Stimulated activated CD8-positive, alpha-beta memory T cell treated with anti-CD3 and anti-CD28 coated beads, Interleukin-4, amount 100 ng/mL, for 4 hours (primary cell): ENCODE measurements at places on chromosomes 12 and 14.

DNA sequence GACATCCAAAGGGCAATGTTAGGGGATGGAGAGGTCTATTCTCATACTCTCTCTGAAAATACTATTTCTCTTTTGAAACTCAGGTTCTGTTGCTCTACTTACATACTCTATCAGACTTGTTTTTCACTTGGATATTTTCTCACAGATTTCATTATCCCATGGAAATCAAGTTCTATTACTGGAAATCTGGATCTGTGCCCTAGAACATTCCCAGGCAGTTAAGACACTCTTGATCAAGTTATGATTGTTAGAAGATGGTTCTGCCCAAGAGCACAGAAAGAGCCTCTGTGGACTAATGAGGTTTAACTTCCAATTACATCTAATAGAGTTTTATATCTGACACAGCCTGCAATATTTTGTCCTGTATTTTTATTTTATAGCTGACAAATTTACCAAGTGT, 591.0 kb upstream of the ATP2B1 start:
- DNase-seq: no peak

- DNase-seq: no peak
Measured at GRCh38 chr12:109988274-109988673, 7.9 kb downstream of the GIT2 start.

GRCh38 chr12:115155665-115156645, 472.0 kb upstream of the TBX3 start:
- no peak for DNase-seq

DNA sequence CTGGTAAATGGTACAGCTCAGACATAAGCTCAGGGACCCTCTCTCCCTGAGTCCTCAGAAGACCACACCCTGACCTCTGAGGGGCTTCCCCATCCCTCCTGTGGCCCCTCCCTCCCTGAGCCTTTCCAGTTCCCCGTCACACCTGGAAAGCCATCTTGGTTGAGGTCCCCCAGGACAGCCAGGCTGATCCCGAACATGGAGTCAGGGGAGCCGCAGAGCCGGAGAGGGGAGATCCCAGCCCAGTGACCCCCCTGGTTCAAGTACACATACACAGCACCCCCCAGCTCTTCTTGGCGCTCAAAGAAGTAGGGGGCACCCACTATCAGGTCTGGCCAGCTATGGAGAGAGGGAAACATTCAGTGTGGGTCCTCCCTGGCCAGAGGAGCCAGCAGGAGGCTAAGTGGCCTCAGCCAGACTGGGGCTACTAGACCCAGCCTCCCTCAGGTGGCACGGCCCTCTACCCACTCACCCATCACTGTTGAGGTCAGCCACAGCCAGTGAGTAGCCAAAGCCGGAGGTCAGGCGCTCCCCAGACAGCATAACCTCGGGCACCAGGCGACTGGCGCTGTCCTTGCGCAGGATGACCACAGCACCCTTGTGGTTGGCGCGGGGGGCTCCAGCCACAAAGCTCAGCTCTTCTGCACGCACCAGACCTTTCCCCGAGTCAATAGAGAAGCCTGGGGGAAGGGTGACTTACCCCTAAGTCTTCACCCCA, 9.3 kb downstream of the ITGA7 start:
- no peak for DNase-seq

- no peak for DNase-seq
Measured at GRCh38 chr12:99151744-99152143, 495.8 kb upstream of the GARIN6 start.

GRCh38 chr14:92472860-92473259, 40.7 kb upstream of the RIN3 start:
- DNase-seq: no peak

- DNase-seq: no peak
Measured at GRCh38 chr12:117098024-117098360, 1.2 kb downstream of the TESC start.

DNA sequence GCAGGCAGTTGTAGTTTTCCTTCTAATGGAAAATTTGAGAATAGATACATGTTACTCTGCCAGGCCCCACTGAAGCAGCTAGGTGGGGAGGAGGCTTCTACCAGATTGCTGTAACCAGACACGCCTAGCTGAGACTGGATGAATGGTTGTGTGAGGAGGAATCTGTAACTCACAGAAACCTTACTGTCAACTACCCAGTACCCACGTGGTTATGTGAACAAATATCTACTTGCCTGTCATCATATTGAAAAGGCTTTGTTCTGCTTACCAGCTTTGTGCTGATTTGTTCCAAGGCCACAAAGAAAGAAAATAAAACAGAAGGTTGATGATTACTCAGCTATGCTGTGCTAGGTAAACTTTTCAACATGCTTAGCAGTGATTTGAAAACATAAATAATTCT, 167.2 kb downstream of the CAPZA3 start:
- DNase-seq: no peak

- DNase-seq: no peak
Measured at GRCh38 chr12:25500651-25501050, 52.4 kb downstream of the LMNTD1 start.

DNA sequence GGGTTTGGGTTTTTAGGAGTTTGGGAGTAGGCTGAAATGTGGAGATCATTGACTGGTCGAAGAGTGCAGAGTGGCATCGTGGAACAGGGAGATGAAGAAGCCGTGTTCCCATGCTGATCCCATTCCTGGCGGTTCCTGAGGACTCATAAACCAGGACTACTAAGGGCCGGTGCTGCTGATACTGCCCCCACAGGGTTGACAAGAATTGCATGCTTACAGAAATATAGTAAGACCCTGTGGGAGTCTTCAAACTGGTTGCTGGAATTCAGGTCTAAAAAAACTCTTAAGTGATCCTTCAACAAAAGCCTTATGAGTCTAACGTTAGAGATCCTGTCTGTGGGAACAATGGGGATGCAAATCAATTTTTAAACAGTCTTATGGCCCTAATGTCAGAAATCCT, 64.0 kb upstream of the ARHGAP5 start:
- no peak for DNase-seq

GRCh38 chr14:43410631-43411030, 1096.5 kb downstream of the FSCB start:
- DNase-seq: no peak

DNA sequence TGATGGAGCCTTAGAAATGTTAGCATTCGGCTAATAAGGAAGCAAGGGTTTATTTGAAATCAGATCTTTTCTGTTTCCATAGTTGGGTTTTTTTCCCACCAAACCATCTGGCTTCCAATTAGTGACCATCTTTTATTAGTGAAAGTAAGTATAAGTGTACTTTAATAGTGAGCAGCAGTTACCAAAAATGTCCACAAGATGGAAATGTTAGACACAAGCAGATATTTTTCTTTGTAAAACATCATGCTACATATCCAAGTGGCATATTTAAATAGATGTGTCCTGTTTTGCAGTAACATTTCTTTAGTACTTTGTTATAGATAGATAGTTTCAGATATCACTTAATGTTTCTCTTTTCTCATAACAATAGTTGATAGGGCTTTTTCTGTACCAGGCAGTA, 28.8 kb downstream of the YEATS4 start:
- DNase-seq: no peak

DNA sequence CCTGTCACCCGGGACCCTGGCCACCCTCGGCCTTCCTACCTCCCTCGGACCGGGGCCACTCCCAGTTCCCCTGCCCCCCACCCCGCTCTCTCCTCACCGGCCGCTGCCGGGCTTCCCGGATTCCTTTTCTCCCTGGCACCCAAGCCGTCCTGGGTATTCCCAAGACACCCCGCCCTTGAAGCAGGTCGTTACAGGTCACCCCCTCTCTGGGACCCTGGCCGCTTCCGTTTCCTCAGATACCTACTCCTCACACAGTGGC, 493 bp downstream of the NUMB start:
- no peak for DNase-seq

GRCh38 chr12:57628280-57629191, 4.5 kb downstream of the B4GALNT1 start:
- DNase-seq: no peak

- no peak for DNase-seq
Measured at GRCh38 chr14:79383475-79383874, 827.8 kb downstream of the DIO2 start.

DNA sequence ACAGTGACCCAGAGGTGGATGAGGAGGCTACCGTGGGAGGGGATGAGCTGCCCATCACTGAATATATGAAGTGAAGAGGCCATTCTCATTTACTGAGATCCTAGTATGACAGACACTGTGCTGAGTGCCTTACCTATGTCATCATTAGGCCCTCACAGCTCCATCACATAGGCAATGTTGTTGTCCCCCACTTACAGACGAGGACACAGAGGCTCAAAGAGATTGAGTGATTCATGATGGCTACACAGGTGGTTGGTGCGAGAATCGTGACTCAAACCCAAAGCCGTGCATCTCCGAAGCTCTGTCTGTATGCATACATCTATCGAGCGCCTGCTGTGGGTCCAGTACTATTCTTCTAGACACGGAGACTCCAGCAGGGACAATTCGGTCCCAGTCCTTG, 5.9 kb upstream of the CCDC197 start:
- DNase-seq: no peak

DNA sequence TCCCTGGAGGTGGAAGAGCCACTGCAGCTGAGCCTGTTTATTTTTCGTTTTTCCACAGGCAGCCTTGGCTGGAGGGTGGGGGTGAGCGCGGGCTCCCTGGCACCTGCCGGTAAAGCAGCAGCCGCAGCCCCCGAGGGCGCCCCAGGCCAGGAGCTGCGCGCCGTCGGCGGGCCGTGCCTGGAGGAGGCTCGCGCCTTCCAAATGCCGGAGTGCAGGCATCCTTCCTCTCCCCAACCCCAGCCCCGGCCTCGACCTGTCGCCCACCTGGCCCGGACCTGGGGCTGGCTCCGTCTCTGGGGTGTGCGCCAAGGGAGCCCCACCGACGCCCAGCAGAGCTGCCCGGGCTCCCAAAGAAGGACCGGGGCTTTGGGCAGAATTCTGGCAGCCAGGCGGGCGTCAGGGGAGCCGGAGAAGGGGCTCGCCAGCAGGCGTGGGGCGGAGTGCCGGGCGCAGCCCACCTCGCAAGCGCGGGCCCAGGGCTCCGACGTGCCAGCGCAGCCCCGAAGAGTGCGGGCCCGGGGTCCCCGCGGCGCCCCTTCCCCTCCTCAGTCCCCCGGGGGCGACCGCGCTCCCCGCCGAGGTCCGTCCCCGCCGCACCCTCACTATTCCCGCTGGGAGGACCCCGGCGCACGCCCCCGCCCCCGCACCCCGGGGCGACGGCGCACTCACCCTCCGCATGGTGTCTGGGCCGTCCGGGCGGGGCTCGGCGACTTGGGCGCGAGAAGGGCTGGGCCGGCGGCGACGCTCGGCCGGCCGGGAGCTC, 130.3 kb downstream of the NDUFA12 start:
- no peak for DNase-seq

DNA sequence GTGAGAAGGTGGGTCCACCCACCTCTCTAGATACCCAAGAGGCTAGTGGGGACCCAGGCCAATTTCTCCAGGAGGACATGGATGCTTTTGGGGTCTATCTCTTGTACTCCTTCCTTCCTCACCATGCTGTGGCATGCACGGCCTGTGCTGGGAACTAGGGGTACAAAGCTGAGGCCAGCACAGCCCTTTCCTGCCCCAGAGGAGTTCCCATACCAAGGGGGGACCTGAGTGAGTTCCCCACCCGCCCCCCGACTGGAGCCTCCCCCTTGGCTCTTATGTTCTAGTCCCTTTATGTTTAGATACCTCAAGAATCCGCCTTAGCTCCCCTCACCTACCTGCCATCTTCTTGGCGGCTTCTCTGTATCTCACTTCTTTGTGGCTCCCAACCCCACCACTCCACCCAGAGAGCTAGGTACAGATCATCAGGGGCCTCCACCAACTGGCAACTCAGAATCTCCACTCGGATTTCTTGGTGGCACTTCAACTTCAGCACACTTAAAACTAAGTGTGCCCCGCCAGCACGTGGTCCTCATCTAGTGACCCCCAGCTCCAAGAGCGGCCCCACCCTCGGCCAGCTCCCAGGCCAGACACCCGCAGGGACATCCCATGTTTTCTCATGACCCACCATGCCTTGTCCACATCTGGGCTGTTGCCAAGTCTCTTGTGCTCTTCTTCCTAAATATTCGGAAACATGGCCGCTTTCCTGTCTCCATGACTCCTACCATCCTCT, 115.2 kb upstream of the RTL1 start:
- no peak for DNase-seq

- DNase-seq: no peak
Measured at GRCh38 chr12:88575361-88575970, 4.8 kb downstream of the KITLG start.

GRCh38 chr14:101233808-101234207, 327.5 kb upstream of the DIO3 start:
- DNase-seq: no peak

GRCh38 chr14:74179856-74180255, 59.4 kb upstream of the VSX2 start:
- no peak for DNase-seq

GRCh38 chr14:51462182-51462581, 189.5 kb upstream of the FRMD6 start:
- no peak for DNase-seq

DNA sequence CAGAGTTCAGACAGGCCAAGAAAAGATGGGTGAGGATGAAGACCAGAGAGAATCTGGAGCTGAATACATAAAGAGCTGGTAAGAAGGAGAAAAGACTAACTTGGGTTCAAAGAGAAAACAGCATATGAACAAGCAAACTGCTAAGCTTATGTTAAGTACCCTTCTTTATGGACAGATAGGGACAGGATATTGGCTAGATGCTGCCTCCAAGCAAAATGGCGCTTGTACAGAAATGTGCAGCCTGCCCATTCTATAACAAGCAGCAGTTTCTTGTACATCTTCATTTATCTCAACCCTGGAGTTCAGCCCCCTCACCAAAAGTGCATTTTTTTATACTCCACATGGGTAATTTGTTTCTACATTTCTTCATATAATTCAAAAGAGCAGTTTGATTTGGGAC, 184.5 kb downstream of the RMST start:
- DNase-seq: no peak

GRCh38 chr14:51282517-51282916, 42.5 kb downstream of the TMX1 start:
- DNase-seq: no peak
